Panc1 (cell line): ENCODE measurements at places on chromosomes 1 and 21. TPM values are rescaled to one million over a fixed set of nuclear protein-coding genes. Genes with fewer than 3 reads are reported as not detected.

DNA sequence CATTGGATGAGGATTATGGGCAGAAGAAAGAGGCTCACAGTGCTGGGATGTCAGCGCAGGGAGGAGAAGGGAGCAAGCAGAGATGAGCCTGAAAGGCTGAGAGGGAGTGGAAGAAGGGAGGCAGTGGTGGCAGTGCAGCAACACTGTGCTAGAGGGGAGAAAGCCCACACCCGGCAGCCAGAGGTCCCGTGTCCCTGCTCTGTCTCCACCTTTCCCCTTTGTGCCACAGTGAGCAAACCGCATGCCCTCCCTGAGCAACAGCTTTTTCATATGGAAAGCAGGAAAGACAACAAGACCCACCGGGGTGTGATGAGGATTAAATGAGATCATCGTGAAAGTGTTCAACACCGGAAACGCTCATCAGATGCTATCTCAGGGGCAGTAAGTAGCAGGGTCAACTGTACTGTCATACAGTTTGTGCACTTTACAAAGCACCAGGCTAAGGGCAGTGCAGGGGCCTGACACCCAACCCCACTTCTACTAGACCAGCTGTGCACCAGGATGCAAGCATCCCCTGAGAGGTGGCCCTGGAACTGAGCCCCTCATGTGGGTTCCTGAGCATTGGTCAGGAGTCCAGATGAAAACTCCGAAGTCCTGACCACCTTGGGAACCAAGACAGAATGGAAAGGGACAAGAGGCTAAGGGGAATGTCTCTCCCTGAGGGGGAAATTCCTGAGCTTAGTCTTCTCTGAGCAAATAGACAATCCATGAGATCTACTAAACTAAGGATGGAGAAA, 9.1 kb downstream of the NHLH1 start:
- DNase-seq = no peak

- DNase-seq = no peak
These were observed 5.0 kb upstream of the RWDD3 start for GRCh38 chr1:95229037-95229436.

The RCSD1 gene
- total RNA-seq = 1.4 TPM

The KRTAP21-2 gene
- total RNA-seq = not detected

The PODN gene
- 0.23 TPM for total RNA-seq

DNA sequence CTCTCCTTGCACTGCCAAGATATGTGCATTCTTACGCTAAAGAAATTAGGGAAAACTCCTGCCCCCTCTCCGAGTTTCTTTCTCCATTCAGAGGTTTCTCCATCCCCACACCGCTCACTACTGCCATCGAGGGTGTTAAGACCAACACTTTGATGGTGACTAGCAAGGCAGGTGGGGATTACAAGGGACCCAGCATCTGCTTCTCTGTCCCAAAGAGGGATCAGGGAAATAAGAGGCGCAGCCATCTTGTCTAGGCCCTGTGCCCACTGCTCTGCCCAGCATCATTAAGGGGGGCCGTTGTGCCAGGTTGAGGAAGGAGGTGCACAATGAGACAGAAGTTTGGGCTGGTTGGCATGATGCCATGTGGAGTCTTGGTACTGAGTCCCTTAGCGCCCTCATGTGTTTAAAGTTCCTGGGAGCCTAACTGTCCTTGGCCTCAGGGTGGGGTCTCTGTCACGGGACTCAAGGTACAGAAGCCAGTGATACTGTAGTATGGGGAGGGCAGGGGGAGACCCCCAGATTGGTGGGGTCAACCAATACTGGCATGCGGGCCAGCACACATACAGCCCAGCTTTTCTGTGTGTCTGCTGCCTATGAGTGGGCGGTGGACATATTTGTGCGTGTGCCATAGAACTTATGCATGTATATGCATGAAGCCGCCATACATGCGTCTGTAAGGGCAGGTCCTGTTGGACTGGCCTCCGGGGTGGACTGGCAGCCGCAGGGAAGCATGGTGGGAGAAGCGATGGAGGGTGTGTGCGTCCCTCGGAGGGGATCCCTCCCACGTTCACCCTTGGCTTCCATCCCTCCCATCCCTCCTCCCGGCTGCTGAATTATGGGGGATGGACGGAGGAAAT, 5.5 kb downstream of the EFNA3 start:
- no peak for DNase-seq

DNA sequence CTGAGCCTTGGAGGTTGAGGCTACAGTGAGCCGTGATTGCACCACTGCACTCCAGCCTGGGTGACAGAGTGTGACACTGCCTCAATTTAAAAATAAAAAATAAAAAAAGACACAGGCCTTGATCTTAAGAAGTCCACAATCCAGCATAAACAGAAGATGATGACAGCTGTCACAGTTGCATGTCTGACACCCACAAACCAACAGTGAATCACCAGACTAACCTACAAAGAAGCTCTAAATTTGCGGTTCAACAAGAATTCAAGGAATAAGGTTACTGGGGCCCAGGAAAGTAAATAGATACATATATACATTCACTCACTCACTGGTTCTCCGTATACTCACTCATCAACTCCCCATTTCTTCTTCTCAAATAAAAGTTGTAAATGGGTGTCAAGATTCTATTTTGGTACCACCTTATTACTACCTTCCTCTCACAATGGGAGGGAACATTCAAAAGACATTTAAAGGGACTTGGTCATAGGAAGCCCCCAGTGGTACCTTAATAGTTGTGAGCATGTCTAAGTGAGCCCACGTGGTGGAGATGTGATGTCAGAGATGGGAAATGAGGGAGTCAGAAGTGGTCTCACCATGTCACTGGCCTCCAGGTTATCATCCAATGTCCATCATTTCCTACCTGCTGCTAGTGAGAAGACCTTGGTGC, 66.9 kb upstream of the PRDX6 start:
- DNase-seq = no peak

The ROR1 gene
- total RNA-seq = 19.3 TPM

GRCh38 chr1:88722492-88722891, 38.4 kb downstream of the PKN2 start:
- DNase-seq = no peak

DNA sequence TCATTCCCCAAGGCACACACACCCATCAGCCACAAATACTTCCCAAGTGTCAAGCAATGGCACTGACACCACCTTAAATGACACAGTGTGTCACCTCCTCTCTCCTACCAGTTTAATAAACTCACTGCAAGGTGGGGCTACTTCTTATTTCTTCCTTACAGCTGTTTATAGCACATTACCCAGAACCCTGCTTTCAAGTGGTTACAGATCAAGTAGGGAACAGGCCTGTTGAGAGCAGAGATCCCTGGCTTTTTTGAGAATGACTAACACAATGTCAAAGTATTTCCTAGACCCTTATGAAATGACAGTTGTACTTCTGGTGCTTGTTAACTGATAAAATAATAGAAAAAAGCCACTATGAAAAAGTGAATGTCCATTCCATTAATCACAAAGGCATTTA, 19.8 kb downstream of the ZBTB17 start:
- no peak for DNase-seq

The DNAJC8 gene
- 127 TPM for total RNA-seq

DNA sequence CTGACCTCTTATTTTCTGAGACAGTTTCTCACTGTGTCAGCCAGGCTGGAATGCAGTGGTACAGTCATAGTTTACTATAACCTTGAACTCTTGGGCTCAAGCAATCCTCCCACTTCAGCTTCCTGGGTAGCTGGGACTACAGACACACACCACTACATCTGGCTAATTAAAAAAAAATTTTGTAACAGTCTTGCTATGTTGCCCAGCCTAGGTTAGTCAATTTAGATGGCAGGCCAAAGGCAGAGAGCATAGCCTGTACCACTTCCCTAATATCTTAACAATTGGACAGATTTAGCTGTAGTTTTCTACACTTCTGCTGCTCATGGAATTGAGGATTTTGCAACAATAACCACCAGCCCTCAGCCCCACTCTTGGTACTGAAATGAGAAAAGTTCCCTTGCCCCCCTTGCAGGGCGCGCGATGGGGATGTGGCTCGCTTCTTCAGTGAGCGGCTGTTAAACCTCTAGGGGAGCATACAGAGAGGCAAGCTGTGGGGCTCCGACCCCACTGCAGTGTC, 34.9 kb upstream of the PTGFRN start:
- no peak for DNase-seq

The TINAGL1 gene
- 6.1 TPM for total RNA-seq

The TEDDM1 gene
- total RNA-seq = not detected

GRCh38 chr1:92493139-92493538, 6.4 kb upstream of the GFI1 start:
- no peak for DNase-seq

The C4BPB gene
- 0.62 TPM for total RNA-seq

The GBP4 gene
- total RNA-seq = 3.3 TPM

- no peak for DNase-seq
These were observed 29.1 kb downstream of the DNAJC11 start for GRCh38 chr1:6672558-6672957.

DNA sequence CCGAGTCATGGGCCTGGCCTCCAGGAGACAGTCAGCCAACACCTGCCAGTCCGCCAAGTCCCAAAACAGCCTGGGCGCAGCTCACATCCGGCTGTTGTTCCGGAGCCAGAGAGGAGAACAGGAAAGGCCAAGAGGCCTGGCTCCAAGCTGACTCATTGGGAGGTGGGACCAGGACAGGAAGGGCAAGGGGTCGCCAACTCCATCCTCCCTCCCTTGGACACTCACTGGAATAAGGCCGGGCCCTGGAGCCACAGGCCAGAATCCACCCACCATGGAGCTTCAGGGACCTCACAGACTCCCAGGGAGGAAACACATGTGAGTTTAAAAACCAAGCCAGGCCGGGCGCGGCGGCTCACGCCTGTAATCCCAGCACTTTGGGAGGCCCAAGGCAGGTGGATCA, 25.1 kb upstream of the CLIC4 start:
- no peak for DNase-seq

The KCNE2 gene
- total RNA-seq = not detected

DNA sequence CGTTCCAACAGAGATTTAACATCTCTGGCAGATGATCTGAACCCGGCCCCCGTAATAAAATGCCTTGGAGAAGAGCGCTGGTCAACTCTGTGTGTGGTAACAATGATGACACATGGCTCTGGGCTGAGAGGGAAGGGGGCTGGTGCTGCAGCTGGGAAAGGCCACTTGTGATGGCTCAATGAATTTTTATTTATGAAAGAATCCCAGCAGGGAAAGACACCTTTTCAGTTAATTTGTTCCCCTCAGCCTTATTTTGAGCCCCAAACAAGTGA, 59.4 kb downstream of the SYT6 start:
- DNase-seq = no peak
